ENCODE measurements at places on chromosomes 6 and 20. TPM values are rescaled to one million over a fixed set of nuclear protein-coding genes. Genes with fewer than 3 reads are reported as not detected.

DNA sequence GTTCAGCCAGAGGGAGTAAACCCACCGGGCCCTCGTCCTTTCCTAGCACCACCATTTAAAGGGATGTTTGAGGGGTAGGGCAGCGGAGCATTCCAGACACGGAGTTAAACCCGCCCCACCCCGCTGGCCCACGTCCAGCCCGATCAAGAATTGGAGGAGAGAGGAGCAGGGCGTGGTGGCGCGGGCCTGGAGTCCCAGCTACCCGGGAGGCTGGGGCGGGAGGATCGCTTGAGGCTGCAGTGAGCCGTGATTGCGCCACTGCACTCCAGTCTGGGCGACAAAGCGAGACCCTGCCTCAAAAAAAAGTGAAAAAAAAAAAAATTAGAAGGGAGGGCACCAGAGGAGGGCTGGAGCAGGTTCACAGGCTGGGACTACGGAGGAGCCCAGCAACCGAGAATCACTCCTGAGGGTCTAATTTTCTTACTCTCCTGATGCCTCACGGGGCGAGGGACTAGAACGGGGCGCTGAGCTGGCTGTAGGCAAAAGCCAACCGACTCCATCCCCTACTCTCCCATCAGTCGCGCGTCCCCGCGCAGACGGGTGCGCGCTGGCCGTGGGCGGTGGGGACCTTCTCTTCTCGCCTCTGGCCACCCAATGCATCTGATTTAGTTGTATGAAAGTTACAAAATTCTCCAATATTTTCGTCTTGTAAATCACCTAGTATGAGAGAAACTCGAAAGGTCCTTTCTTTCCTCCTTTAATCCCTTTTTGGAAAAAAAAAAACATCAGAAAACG is 6.1 kb upstream of the HSPA1B start:
- no peak for DNase-seq

ZFP57 gene
- 5.0 TPM for total RNA-seq

DNA sequence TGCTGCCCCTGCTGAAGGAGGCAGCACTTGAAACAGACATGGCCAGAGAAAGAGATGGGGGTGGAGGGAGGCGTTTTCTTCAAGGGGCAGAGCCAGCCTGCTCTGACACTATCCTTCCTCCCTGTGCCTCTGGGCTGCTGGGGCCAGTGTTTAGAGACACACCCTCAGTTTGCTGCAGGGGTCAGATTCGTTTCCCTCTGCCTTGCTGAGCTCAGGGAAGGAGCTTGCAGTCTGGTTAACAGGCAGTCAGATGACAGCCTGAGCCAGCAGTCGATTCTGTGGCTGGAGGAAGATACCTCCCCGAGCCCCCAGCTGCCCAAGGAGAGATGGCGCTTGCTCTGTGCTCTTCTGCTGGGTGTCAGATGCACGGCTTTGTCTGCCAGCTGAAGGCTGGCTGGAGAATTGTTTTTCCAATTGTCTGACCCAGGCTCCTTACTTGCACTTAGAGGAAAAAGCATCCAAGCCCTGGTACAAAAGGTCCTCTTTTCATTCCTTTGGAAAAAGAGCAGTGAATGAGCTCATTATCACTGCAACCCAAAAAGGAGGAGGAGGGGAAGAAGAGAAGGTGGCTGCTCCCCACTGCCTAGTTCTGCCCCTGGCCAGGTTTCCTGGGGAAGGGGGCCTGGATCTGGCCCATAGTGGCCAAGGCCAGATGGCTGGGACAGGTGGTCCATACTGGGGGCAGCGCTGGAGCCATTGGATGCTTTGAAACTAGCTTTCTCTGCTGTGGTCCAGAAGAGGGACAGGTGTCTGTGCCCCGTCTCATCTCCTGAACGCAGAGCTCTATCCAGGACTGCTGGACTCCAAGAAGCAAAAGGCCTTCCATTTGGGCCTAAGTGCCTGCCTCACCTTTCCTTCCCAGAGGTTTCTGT is 88.2 kb downstream of the TCP11 start:
- no peak for DNase-seq

GRCh38 chr6:153852481-153852880 is 186.6 kb upstream of the OPRM1 start:
- DNase-seq = no peak

GRCh38 chr6:107179004-107179403 is 63.7 kb upstream of the BEND3 start:
- DNase-seq = no peak

GRCh38 chr6:4350567-4351519 is 215.5 kb upstream of the ECI2 start:
- DNase-seq = no peak

GRCh38 chr6:11110921-11111768 is at the start of gene ERVFRD-1:
Gene ERVFRD-1, minus strand, starts transcription at chr6:11111725. Its CDS starts 6,415 bp downstream, at chr6:11105310.
- DNase-seq = no peak

DNA sequence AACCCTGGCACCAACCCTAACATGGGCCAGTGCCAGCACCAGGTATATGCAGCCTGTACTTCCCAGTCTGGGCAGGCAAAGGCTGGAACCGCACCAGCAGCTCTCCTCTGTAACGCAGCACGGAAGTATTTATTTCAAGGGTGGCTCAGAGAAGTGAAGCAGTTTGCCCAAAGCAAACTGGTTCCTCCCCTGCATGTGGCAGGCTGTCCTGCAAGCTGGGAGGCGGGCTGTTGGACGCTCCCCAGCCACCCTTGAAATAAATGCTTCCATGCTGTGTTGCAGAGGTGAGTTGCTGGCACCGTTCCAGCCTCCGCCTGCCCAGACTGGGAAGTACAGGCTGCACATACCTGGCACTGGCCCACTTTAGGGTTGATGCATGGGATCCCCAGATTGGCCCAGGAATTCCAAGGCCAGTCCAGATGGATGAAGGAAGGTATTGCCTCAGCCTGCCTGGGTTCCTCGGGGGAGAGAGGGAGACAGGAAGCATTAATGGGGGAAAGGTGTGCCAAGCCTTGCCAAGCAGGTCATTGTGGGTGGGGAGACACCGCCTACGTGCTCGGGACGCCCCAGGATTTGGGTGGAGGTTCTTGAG is 49.8 kb downstream of the PPARD start:
- DNase-seq = no peak

SLC17A1 gene
- not detected for total RNA-seq

TPX2 gene
- total RNA-seq = 0.30 TPM

- DNase-seq = no peak
Observed at GRCh38 chr6:167054987-167055386, 55.8 kb downstream of the CEP43 start.

DNA sequence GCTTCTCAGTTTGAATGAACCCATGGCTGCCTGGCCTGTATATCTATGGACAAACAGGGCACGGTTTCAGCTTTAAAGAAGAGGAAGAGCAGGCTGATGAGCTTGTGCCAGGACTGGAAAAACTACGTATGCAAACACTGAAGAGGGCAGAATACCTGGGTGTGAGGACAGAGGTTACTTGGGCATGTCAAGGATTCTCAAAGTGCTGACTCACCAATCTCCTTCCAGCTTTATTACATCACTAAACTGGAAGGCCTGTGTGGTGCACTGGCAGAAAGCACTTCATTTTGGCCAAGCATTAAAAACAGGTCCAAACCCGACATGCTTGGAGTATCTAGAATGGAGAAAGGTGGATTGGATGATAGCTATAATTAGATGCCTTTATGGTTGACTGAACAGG is 95.2 kb downstream of the GMPR start:
- no peak for DNase-seq

TOP1 gene
- total RNA-seq = 45.9 TPM

- no peak for DNase-seq
Observed at GRCh38 chr20:7696311-7696710, 243.9 kb downstream of the HAO1 start.

DNA sequence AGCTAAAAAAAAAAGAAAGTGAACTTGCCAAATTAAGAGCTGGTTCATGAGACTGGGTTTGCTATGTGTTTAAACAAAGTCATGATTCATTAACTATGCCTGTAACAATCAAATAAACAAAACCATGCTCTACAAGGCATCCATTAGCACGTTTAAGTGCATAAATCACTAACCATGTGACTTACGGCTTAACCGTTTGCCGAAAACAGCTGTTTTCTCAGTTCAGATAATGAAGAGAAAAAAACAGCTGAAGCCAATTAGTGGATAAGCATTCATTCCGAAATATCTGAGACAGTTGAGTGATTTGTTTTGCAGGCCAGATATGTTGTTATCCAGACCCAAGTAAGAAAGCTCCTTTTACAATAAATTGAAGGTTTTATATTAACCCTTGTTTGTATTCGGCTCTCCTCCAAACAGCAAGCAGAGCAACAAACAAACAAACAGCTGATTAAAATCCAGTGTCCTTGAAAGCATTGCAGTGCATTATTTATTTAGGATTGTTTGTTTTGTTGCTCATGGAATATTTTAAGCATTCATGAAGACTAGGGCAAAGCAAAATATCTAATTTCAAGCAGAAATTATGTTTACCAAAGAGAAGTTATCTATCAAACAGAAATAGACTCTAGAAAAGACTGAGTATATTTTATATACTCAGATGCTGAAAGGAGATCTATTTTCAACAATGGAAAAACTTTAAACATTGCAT is 343.5 kb downstream of the RFPL4B start:
- no peak for DNase-seq

Measured in B cell (primary cell).